ENCODE measurements at places on chromosomes 5 and 9.
A peak's percentile ranks its signal among the peaks of the same experiment; 100 is the strongest.

DNA sequence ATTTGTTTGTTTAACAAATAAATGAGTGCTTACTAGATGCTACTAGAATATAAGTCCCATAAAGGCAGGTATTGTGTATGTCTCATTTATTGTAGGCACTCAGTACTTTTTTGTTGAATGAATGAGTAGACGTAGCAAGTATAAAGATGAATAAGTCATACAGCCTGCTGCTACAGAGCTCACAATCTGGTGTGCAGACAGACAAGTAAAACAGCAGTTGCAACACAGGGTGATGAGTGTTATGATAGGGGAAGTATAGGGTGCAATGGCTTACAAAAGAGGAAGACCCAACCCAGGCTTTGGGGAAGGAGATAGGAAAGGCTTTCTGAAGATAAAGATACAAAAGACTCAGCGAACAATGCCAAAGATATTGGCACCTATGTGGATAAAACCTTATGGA is 47.7 kb downstream of the SH3RF2 start:
- DNase-seq = no peak

DNA sequence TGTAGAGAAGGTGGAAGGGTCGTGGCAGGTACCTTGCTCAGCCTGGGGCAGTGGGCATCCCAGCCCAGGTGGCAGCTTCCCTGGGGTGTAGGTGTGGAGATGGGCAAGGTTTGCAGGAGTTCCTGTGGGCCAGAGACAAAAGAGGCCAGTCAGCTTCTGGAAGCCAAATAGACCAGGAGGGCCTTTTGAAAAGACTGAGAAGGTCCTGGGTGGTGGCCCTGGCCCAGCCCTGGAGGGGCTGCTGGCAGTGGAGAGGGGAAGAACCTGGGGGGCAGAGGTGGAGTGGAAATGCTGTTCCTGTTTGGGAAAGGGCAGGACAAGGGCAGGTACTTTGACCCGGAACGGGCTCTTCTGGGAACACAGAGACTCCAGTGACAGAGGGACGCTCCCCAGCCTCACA is 7.0 kb upstream of the IL3 start:
- no peak for DNase-seq

- no peak for DNase-seq
Measured at GRCh38 chr5:67243349-67243748, 46.8 kb upstream of the CD180 start.

- no peak for DNase-seq
Measured at GRCh38 chr5:173774271-173774761, 113.8 kb upstream of the CPEB4 start.

- DNase-seq = no peak
Measured at GRCh38 chr9:137139468-137140150, 655 bp downstream of the GRIN1 start.

GRCh38 chr9:16825971-16826625 is 44.4 kb downstream of the BNC2 start:
- peak; percentile 63 for DNase-seq
